Fibroblast of skin of back (primary cell): ENCODE measurements at places on chromosomes 12 and 14.

DNA sequence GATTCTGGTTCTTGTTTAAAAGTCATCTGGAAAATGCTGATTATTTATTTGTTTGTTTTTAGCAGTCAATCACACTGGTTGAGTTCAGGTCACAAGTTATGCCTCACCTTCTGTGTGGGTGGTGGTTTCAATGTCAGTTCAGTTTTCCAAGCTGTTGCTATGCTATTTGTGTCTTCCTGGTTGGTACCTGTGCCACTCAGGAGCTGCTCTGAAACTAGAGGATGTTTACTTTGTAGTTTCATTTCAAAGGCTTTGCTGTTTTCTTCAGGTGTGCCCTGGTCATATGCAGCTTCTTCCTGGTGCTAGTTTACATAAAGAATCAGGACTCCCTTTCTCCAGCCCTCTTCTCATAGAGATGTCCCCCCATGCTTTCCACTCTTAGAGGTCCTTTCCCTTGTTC lies 75.7 kb upstream of the PPP4R3A start:
- no peak for DNase-seq

DNA sequence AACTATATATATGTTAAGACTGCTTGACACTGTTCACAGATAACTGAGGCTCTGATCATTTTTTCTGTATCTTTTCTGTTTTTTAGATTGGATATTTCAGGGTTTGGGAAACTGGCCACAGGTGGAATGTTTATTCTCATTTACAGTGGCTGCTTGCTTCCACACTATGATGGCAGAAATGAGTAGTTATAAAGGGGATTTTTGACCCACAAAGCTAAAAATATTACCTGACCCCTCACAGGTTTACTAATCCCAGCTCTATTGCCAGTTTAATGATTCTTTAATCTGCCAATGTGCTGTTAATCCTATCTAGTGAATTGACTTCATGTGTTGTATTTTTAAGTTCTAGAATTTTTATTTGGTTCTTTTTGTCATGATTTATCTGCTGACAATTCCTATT lies 29.6 kb downstream of the ACADS start:
- DNase-seq: no peak

- DNase-seq: no peak
These were observed 105.3 kb upstream of the AMN1 start for GRCh38 chr12:31834150-31834549.

- no peak for DNase-seq
These were observed 15.7 kb upstream of the ANO2 start for GRCh38 chr12:5960783-5961182.

DNA sequence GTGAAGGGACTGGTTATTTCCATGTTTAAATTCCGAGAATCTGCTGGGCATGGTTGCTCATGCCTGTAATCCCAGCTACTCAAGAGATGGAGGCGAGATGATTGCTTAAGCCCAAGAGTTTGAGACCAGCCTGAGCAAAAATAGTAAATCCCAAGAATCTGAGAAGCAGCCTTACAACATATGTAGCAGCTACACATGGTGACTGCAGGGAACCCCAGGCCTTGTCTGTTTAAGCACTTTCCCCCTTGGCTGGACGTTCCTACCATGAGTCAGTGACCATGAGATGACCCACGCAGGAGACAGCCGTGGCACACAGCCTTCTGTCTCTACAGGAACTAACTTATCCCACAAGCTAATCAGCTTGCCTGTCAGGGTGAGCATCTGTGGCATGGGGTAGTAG lies 5.5 kb upstream of the SLC24A4 start:
- no peak for DNase-seq

DNA sequence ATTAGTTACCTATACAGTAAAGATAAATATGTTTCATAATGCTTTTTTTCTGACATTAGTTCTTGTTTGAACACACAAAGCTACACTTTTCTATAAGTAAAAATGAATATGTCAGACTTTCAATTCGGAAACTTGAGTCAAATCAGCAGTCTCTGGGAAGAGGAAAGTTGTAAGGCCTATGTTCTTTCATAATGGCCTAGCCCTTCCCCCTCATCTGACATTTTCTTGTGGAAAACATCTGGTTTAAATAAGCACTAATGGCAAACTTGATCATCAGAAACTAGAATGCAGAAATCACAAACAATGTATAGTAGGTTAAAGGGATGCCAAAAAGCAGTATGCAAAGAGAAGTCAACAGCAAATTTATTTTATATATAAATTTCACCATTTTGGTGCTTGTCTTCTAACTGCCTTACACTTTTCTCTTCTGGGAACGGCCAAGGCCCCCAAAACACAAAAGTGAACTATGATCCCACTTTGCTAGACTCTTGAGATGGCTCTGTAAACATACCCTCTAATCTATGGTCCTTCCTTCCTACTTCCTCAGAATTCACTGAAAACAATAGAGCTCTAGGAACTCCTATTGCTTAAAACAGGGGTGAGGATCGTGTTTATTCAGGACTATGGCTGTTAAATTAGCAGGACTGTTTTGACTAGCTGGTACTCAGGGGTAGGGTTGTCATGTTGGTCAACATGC lies 444.1 kb downstream of the RAD51B start:
- no peak for DNase-seq

DNA sequence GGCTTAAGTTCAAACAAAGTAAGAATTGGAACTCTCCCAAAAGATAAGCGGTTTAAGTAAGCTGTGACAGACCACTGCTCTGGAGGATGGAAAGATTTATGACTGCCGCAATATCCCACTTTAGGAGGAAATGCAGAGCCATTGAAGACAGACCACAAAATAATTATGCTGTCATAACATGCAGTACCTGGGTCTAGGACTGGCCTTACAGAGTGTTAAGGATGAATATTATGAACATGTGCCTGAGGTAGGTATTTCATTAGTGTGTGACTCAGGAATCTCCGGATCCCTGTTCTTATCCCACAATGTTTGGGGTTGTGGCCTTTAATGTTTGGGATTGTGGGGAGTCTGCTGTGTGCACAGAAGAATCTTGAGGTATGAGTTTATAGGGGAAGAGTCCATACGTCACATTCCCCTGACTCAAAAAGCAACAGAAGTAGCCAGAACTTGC lies 114.9 kb downstream of the SAMD4A start:
- DNase-seq: peak; percentile 35

GRCh38 chr12:124809391-124809790 lies 54.3 kb downstream of the SCARB1 start:
- DNase-seq: no peak

- DNase-seq: peak; percentile 67
These were observed 60.2 kb downstream of the STAB2 start for GRCh38 chr12:103647267-103647666.

GRCh38 chr12:82207556-82207955 lies 150.6 kb downstream of the CCDC59 start:
- peak; percentile 2 for DNase-seq

DNA sequence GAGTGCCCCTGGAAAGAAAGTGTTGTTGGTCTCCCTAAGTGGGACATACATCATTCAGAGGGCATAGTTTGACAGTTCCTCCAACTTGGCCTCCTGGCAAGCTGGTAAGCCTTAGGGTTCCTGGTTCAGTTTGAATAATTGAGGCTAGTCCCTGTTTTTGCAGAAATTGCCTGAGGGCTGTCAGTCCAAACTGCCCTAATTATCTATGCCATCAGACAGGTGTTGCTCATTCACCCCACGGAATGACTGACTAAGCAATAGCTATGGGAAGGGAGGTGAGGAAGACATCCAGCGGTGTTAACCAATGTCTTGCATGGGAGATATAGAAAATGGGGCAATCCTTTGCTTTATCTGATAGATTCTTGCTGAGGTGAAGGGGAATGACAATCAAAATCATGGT lies 37.6 kb downstream of the SPTSSA start:
- DNase-seq: no peak

DNA sequence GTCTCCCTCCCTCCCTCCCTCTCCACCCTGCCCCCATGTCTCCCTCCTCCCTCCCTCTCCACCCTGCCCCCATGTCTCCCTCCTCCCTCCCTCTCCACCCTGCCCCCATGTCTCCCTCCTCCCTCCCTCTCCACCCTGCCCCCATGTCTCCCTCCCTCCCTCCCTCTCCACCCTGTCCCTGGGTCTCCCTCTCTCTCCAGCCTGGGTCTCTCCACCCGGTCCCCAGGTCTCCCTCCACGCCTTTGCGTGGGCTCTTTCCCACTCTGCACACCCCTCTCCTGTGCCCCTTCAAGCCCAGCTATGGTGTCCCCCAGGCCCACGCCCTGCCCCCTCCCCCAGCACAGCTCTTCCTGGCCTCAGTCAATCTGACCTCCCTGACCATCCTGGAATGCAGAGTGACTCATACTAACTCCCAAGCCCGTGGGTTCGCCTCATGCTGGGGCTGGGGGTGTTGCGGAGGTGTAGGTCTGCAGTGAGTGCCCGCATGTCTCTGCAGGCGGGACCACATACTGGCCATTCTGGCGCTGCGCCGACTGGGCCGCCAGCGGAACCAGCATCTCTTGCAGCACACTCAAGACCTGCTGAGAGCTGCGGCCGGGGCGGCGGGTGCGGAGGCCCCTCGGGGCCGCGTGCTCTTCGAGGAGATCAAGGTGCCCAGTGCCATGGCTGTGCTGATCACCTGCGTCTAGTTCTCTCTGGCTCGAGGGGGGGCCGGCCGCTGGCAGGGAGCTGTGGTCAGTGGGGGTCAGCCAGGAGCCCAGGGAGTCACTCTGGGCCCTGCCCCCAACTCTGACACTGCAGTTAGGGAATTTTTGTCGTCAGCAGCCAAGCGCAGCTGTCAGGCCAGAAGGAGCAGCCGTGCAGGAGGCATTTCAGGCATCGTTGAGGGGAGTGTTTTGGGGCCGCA lies 13.5 kb upstream of the TNFAIP2 start:
- DNase-seq: peak; percentile 81

- no peak for DNase-seq
These were observed 101.0 kb downstream of the SCN8A start for GRCh38 chr12:51692016-51692415.

DNA sequence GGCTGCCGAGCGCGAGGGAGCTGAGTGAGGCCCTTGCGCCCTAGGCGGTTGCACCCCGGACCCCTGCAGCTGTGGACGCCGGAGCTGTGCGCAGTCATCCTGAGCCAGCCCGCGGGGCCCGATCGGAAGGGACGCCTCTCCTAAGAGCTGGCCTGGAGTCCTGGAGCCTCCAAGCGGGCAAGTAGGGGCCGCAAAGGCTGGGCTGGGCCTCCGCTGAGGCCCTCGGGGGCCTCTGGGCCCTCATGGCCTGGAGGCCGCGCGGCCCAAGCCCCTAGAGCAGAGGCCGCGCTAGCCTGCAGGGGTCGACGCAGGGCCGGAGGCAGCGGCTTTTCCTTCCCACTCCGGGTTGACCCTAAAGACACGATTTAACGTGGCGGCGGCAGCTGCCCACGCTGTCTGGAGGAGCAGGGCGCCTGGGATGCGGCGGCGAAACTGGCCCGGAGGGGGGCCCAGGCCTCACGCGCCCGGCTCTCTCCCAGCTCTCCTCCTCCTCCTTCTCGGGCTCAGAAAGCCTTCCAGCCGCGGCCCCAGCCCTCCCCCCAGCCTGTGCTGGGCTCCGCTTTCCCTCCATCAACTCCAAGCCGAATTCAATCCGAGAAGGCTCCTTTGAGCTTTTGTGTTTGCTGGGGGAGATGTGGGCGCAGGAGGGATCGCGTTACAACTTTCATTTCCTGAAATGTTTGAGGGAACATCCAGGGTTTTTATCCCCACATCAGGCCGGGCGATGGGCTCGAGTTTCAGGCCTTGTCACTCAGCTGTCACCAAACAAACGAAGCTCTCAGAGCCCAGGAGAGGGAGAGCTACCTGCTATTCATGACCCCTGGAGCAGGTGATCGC lies 11.6 kb downstream of the SIX1 start:
- peak; percentile 46 for DNase-seq

DNA sequence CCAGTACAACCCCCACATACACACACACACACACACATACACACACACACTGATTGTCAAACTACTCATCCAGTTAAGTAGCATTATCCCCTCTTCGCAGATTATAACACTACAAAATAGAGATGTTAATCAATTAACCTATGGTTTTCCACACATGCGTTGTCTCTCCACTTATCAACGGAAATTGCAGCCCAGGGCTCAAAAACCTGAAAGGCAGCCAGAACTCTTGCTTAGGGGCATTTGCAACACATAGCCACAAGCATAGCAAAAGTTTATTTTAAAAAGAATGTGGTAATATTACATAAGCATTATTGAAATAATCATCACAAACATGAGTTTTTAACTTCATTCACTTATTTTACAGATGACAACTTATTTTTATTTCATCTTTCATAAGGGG lies 265.8 kb downstream of the SLC16A7 start:
- DNase-seq: no peak

GRCh38 chr12:85476756-85477155 lies 196.7 kb downstream of the ALX1 start:
- DNase-seq: no peak

DNA sequence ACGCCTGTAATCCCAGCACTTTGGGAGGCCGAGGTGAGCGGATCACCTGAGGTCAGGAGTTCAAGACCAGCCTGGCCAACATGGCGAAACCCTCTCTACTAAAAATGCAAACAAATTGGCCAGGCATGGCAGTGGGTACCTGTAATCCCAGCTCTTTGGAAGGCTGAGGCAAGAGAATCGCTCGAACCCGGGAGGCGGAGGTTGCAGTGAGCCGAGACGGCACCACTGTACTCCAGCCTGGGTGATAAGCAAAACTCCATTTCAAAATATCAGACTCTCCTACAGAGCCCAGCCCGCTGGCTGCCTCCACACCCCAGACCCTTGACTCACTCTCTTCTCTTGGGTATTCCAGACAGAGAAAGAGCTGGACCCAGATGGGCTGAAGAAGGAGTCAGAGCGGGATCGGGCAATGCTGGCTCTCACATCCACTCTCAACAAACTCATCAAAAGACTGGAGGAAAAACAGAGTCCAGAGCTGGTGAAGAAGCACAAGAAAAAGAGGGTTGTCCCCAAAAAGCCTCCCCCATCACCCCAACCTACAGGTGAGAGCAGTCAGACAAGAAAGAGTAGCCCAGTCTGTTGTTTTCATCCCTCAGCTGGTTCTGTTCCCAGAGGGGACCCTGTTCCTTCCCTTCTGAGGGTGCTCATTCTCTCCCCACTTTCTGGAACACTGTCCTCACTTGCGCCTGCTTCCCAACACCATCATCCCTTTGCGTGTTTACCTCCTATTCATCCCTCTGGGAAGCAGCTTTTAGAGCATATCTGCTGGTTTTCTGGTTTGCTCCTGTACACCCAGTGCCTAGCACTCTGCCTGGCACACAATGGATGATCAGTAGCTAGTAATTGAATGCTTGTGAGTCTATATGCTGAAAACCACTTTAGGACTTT lies 19.7 kb downstream of the AGAP2 start:
- DNase-seq: no peak

GRCh38 chr12:91937009-91937408 lies 208.6 kb downstream of the BTG1 start:
- peak; percentile 16 for DNase-seq

- DNase-seq: no peak
These were observed 39.1 kb upstream of the PNMA1 start for GRCh38 chr14:73753124-73753886.

- no peak for DNase-seq
These were observed 75.2 kb downstream of the CMAS start for GRCh38 chr12:22121224-22121623.

GRCh38 chr14:33767586-33768457 lies 183.1 kb downstream of the EGLN3 start:
- peak; percentile 59 for DNase-seq
